Stimulated activated CD4-positive, alpha-beta T cell treated with anti-CD3 and anti-CD28 coated beads, Interleukin-15, amount 100 ng/mL, for 1 hour (primary cell): ENCODE measurements at places on chromosomes 12 and 14.
A peak's percentile ranks its signal among the peaks of the same experiment; 100 is the strongest.

GRCh38 chr12:122021822-122022392 lies at the start of gene BCL7A:
BCL7A (plus strand) TSS chr12:122021884; CDS start chr12:122022092, 208 bp downstream.
- DNase-seq = peak; percentile 54

- DNase-seq = no peak
These were observed 3.3 kb downstream of the FBXL14 start for GRCh38 chr12:1591034-1591433.

DNA sequence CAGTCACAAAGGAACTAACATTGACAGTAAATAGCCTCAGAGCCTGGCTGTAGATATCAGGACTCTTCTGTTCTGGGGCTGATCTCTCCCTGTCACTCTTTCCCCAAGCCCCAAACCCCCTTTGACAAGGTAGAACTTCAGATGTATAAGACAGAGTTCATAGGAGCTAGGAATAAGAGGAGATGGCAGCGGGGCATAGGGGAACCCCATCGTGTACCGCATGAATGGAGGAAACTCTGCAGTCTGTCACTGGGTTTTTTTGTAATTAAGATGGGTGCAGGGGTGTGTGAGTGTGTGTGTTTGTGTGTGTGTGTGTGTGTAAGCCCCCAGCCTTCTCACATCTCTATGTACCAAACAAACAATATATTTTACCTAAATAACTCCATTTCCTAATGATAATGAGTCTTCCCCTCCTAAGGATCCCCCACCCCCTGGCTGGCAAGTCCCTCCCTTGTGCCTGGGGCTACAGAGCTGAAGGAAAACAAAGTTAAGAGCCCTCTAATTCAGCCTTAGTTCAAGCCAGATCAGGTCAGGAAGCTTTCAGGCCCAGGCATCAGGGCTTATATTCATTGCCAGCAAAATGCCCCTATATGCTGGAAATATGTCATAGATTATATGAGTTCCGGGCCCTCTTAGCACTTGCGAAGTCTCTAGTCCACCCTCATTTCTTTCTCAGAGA lies 9.1 kb upstream of the HOXC4 start:
- no peak for DNase-seq

DNA sequence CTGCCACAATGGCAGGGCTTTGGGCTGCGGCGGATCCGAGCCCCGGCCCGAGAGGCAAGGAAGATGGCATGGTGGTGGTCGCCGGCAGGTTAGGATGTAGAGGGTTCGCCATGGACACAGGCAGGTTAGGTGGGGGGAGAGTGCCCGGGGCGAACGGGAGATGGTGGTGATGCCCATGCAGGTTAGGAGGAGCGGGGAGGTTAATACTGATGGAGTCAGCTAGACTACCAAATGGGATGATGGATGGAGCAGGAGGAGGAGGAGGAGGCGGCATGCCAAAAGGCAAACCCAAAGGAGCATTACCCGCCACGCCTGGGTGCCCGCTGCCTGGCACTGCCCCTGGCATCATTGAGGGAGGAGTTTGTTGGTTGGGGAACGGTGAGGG lies 6.2 kb downstream of the MYL6 start:
- no peak for DNase-seq

GRCh38 chr12:52197371-52198231 lies 5.8 kb upstream of the KRT80 start:
- no peak for DNase-seq

DNA sequence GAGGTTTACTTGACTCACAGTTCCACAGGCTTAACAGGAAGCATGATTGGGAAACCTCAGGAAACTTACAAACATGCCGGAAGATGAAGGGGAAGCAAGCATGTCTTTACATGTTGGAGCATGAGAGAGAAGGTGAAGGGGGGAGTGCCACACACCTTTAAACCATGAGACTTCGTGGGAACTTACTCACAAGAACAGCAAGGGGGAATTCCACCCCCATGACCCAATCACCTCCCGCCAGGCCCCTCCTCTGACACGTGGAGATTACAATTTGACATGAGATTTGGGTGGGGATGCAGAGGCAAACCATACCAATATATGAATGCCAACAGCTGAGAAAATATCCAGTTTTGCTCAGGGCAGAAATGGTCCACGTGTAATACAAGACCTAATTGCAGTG lies 518.6 kb downstream of the VRK1 start:
- no peak for DNase-seq

GRCh38 chr14:64248689-64249088 lies 45.5 kb downstream of the ESR2 start:
- DNase-seq = no peak

DNA sequence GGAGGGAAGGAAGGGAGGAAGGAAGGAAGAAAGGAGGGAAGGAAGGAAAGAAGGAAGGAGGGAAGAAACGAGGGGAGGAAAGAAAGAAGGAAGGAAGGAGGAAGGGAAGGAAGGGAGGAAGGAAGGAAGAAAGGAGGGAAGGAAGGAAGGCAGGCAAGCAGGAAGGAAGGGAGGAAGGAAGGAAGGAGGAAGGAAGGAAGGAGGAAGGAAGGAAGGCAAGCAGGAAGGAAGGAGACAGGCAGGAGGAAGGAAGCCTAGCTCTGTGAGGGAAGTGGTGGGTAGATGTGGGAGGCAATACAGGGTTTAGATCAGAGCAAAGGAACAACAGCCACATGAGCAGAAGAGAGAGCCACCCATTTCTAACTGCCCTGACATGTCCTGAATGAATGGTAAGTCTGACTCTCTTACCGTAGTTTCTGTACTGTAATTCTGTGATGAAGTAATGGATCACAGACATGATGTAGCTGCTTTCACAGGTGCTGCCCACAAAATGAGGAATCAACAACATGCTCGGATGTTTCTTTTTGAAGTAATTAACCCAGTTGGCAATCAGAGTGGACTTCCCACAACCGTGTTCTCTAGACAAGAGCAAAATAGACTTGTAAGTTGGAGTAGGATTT lies 24.4 kb upstream of the HSP90B1 start:
- no peak for DNase-seq

- DNase-seq = no peak
These were observed 59.0 kb upstream of the ATP2A2 start for GRCh38 chr12:110222027-110222426.

GRCh38 chr14:76867516-76868453 lies 41.6 kb downstream of the LRRC74A start:
- peak; percentile 13 for DNase-seq

DNA sequence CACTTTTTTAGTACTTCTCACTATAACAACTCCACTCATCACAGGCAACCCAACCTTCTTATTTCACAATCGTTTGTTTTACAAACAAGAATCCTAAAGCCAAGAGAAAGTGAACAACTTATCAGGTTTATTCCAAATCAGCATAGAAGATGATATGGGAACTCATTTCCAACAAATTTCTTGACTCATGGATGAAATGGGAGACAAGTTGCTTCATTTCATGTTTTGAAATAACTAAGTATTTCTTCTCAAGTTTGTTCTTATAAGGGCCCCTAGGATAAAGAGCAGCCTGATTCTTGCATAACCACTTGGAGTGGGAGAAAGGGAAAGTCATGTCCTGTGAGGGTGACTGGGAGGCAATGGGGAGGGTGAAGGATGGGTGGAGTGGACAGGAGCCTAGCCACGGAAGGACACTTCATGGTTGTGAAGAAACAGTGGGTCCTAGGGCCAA lies 168.3 kb downstream of the DUSP6 start:
- no peak for DNase-seq

DNA sequence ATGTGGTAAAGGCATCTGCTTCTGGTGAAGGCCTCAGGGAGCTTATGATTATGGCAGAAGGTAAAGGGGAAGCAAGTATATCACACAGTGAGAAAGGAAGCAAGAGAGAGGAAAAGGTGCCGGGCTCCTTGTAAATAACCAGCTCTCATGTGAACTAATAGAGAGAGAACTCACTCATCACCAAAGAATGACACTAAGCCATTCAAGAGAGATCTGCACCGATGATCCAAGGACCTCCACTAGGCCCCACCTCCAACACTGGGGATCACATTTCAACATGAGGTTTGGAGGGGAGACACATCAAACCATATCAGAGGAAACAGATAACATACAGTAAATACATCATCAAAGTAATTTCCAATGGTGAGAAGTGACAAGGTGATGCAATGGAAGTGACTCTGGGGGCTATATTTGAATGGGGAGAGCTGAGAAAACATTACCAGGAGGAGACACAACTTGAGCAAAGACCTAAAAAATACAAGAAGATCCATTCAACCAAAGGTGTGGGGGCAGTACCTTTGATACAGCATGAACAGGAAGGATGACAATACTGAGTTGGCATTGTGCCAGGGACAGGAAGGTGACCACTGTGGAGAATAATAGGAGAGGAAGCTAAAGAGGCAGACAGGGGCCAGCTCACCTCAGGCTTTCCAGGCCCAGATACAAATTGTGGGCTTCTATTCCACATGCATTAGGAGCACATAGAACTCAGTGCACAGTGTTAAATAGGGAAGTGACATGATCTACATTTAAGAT lies 134.4 kb upstream of the GRIP1 start:
- no peak for DNase-seq

DNA sequence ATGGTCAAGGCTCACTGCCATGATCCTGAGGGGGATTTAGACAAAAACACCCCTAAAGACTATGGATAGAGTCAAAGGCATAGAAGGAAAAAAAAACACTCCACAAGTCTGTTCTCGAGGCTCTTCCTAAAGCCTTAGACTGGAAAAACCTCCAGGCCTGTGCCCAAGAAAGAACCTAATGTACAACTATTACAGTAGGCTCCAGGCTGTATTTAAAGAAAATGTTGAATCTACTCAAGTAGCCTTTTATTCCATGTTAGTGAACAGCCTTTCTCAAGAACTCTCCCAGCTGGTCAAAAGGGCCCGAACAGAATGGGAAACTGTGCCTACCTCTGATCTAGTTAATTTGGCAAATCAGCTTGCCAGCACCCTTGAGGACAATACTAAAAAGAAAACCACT lies 28.3 kb downstream of the GNPTAB start:
- DNase-seq = no peak

DNA sequence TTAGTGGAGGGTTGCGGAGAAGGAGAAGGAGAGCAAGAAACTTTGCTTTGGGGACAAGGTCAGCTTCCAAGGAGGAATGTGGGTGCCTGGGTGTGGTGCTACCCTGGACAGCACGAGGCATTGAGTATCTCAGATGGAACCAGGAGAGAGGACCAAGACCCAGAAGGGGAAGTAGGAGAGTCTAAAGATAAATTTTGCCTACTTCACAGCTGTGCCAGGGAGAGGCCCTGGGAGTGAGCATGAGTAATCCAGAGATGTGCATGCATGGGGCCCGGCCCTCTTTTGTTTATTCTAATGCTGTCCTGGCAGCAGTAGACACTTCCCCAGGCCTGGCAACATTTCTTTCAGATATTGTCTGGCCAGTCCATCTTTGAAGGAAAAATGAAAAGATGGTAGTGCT lies 49.5 kb upstream of the GNPNAT1 start:
- no peak for DNase-seq

DNA sequence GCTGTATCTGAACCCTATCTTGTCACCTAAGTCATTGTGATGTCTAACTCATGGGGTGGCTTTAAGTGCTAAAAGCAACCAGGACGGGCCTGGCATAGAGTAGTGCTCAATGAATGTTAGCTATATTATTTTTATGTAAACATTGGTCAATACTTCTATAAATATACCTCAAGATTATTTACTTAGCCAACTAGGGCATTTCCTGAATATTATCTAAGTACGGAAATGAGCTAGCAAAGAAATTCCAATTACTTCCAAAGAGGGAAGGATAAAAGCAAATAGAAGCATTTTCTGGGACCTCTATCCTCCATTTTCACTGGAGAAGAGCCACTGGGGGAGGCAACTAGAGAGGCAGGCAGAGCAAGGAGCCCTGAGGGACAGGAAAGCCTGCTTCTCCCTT lies 20.6 kb downstream of the CCDC92 start:
- no peak for DNase-seq

GRCh38 chr12:105041186-105041585 lies 43.1 kb downstream of the ALDH1L2 start:
- no peak for DNase-seq

GRCh38 chr14:91380610-91381371 lies 36.8 kb downstream of the CCDC88C start:
- DNase-seq = no peak

- DNase-seq = no peak
These were observed 844 bp downstream of the GLTP start for GRCh38 chr12:109879351-109880042.

- peak; percentile 56 for DNase-seq
These were observed 33.4 kb downstream of the VCPKMT start for GRCh38 chr14:50082784-50083466.

DNA sequence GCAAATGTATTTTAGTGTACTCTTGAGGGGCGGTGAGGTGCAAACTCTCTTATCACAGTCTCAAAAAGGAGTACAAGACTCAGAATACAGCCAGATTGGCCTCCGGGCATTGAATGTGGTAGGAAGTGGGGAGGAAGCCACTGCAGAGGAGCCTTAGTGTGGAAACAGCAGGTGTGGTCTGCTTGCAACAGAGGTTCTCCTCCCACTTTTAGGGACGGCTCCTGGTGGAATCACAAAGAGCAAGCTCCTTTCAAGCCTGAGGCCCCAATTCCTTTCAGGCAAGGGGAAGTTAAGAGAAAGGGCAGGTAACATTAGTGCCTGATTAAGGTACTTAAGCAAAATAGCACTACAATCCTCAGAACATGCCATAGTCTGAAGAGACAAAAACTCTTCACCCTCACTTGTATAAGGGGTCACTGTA lies 23.7 kb upstream of the SLC2A3 start:
- peak; percentile 13 for DNase-seq

DNA sequence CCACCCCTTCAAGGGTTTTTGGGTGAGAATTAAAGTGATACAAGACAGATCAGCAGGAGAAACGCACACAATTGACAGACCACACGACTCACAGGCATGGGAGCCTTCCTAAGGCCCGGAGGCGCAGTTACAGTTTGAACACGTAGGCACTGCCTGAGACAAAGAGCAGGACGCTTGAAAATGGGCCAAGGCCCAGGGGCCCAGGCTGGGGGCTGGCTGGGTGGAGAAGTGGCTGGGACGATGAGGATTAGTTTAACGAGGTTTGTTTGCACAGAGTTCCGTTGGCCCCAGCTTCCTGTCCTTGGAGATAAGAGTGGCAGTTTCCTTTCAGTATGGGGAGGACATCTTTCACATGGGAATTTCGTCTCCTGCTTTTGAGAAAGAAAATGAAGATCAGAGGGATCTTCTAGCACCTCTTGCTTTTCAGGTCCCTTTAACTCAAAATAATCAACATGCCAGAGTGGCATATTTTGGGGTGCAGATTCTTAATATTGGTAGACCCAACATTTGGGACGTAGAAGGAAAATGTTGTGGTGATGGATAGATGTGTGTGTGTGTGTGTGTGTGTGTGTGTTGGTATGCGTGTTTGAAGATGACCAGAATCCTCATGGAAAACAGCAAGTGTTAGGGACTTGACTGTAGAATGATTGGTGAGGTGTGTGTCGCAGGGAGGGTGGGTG lies 44.6 kb downstream of the DLK1 start:
- no peak for DNase-seq

GRCh38 chr14:96584199-96584906 lies 82.2 kb downstream of the PAPOLA start:
- no peak for DNase-seq

- no peak for DNase-seq
These were observed 80.6 kb downstream of the KCNK10 start for GRCh38 chr14:88242446-88242845.
